Renal cortex interstitium (tissue), 15 donors: ENCODE measurements at places on chromosomes 13 and 19.

DNA sequence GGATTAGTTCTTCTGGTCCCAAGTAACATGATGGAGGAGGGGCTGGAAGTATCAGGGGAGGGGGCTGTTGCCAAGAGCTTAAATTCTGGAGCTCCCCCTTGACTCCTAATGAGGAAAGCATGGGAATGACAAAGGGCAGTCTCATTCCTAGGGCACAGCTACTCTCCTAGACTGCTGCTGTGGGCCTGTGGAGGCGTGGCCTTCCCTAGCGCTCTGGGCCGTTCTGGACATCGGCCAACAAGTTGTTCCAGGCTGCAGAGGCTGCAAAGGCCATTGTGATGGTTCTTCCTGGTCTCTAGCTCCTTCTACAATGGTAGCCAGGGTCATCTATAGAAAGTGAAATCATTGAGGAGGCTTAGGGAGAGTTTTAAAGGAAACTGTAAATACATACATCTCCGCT lies 916.6 kb downstream of the DIAPH3 start:
- no peak for DNase-seq

DNA sequence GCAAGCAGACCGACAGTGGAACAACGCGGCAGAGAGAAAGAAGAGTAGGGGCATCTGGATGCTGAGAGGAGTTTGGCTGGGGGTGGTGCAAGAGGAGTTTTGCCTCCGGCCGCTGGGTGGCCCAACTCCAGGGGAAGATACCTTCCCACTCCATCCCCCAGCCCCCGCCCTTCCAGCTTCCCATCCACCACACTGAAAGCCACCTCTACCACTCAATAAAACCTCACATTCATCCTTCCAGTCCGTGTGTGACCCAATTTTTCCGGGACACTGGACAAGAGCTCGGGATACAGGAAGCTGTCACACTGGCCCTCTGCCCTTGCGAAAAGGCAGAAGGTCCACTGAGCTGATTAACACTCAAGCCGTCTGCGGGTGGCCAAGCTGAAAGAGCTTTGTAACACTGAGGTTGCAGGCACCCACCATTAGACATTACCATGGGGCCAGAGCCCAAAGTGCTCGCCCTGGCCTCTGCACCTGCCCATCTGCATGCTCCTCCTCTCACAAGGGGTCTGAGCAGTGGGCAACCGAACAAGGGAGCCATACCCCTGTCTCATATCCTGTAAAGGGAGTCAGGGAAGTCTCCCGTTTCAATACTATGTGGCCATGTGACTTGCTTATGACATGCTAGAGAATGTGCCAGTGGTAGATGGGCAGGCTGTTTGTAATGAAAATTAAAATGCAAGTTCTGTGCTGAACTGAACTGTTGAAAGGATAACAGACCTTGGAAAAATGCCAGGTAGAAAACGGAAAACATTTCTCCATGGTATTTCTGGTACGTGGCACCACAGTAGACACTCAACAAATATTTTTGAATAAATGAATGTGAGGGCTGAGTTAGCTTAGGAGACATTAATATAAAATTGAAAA lies 205.1 kb upstream of the STARD13 start:
- DNase-seq: no peak

GRCh38 chr19:10891405-10892086 lies 20.2 kb downstream of the CARM1 start:
- DNase-seq: peak; percentile 65

DNA sequence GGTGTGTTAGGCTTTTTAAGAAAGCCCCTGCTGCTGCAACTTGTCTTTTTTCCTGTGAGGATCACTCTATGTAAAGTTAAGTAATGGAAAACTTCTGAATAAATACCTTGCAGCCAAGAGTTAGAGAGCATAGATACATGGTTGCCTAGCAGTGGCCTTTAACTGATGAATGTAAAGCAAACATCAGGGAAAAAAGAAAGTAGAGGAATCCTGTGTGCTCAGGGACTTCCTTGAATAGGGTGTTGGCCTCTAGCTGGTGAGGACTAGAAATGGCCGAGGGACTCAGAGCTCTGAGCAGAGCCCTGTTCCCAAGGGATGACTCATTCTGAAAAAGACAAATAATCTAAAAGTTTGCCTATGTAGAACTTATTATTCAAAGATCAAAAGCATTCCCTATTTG lies 135.7 kb downstream of the MIPEP start:
- DNase-seq: no peak

GRCh38 chr19:7385062-7385461 lies 36.3 kb downstream of the ARHGEF18 start:
- no peak for DNase-seq

GRCh38 chr13:112118451-112119064 lies 51.6 kb downstream of the SOX1 start:
- DNase-seq: no peak

DNA sequence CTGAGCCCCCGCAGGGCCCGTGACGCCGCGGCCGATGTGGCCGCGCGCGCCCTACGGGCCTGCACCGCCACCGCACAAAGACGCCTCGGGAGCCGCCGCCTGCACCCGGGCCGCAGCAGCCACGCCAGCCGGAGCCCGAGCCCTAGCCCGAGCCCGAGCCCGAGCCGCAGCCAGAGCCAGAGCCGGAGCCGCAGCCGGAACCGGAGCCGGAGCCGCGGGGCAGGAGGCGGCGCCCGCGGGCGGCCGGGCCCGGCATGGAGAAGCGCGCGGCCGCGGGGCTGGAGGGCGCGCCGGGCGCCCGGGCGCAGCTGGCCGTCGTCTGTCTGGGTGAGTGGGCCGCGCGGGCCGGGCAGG lies 379 bp downstream of the LRP3 start:
- DNase-seq: no peak

- DNase-seq: no peak
These were observed 91.5 kb upstream of the FRY start for GRCh38 chr13:31940076-31940475.

DNA sequence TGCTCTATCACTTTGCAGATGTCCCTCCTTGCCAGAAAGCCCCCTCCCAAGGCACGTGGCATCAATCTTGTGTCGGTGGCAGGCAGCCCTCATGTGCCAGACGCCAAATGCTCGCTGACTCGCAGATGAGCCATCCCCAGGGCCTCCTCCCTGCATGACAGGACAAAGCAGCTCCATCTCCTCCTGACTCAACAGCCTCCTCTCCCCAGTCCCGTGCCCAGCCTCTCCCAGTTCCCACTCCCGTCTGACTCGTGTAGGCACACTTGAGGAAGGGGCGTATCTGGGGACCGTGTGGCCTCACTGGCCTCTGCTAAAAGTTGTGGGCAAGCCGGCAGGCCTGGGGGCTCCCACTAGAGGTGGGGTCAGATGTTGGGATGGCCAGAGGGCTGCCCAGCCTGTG lies 133.6 kb downstream of the STK24 start:
- DNase-seq: no peak
